CD4-positive, alpha-beta T cell treated with Interleukin-1 beta for 1 hour (primary cell): ENCODE measurements at places on chromosomes 2 and 18.

- DNase-seq = no peak
Measured at GRCh38 chr18:45373286-45373880, 241.9 kb upstream of the SLC14A2 start.

DNA sequence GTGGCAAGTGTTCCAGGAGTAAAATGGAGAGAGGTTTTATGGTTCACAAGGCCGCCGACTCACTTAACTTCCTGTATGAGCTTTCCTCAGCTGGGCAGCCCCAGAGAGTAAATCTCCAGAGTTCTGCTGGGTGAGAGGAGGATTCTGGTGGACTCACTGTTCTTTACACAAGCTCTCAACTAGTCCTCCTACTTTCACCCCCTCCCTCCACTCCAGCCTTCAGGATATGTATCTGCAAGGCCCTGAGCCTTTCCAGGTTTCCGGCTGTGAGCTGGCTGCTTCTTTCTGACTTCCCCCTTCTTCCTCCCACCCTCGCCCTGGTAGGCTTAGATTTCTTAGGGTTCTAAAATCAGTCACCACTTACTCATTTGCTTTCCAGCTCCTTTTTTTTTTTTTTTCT lies 34.0 kb downstream of the EML6 start:
- DNase-seq = no peak

GRCh38 chr18:6199777-6200176 lies 214.9 kb downstream of the L3MBTL4 start:
- DNase-seq = no peak

DNA sequence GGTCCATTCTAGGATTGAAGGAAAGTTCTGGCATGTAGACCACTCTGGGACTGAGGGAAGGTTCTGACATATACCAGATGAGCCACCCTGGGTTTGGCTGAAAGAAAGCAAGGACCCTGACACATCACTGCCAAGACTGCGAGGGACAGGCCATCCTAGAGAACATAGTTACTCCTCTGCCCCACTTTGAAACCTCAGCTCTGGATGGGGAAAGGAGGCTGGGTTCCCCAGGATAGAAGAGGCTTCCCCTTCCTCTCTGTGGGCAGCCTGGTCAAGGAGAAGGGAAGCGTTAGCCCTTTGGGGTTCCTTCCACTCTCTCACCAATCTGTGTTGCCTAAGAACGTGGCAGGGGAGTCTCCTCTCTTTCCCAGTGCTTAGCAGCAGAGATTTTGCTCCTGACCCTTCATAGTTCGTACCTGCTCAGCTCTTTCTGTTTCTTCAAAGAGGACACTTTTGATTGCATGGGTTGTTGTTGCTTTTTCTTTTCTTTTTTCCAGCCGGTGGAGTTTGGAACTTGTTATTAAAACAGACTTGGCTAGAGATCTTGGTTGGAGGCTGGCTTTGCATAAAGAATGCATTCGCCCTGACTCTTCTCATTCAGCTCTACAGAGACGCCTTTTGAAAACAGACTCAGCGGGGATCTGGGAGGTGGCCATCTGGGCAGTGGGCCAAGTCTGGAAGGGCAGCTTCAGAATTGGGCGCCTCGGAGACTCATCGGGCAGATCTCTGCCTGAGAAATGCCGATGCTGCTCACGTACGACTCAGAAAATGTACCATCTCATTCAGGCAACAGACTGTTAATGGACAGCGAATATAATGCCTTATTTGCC lies 166.1 kb downstream of the CLIP4 start:
- no peak for DNase-seq

GRCh38 chr2:98824256-98825019 lies 93.5 kb upstream of the MGAT4A start:
- DNase-seq = no peak

GRCh38 chr2:10340593-10340975 lies 37.9 kb downstream of the HPCAL1 start:
- DNase-seq = no peak

- DNase-seq = no peak
Measured at GRCh38 chr2:54289917-54290316, 33.9 kb upstream of the TSPYL6 start.

- DNase-seq = no peak
Measured at GRCh38 chr18:79123948-79124347, 54.8 kb downstream of the ATP9B start.

GRCh38 chr18:26480897-26481795 lies 67.2 kb downstream of the KCTD1 start:
- no peak for DNase-seq

DNA sequence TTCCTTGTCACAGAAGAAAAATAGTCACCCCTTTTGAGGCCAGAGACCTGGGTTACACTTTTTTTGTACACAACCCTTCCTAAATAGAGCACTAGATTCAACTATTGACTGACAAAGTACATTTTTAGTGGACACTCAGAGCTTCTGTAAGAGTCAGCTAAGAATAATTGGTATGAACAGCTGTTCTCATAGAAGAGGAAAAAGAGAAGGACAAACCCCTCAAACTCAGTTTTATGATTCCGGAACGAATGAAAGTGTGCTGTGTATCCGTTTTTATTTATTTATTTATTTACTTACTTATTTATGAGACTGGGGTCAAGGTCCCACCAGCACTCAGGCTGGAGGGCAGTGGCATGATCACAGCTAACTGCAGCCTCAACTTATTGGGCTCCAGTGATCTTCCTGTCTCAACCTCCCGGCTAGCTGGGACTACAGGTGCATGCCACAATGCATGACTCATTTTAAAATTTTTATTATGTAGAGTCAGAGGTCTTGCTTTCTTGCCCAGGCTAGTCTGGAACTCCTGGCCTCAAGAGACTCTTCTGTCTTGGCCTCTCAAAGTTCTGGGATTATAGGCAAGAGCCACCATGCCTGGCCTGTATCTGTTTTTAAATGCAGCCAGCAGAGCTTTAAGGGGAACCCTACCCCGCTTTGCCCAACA lies 36.0 kb upstream of the FZD5 start:
- no peak for DNase-seq

GRCh38 chr2:182064019-182064778 lies 78.5 kb downstream of the PPP1R1C start:
- DNase-seq = no peak

- DNase-seq = no peak
Measured at GRCh38 chr2:102233132-102233884, 46.5 kb downstream of the IL1RL2 start.

DNA sequence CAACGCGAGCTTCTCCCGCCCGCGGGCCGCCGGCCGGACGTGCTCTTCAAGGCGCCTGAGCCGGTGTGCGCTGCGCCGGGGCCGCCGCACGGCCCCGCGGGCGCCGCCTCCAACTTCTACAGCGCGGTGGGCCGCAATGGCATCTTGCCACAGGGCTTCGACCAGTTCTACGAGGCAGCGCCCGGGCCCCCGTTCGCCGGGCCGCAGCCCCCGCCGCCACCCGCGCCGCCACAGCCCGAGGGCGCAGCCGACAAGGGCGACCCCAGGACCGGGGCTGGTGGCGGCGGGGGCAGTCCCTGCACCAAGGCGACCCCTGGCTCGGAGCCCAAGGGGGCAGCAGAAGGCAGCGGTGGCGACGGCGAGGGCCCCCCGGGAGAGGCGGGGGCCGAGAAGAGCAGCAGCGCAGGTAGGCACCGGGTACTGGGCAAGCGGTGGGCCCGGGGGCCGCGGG lies 676 bp downstream of the HOXD11 start:
- no peak for DNase-seq

DNA sequence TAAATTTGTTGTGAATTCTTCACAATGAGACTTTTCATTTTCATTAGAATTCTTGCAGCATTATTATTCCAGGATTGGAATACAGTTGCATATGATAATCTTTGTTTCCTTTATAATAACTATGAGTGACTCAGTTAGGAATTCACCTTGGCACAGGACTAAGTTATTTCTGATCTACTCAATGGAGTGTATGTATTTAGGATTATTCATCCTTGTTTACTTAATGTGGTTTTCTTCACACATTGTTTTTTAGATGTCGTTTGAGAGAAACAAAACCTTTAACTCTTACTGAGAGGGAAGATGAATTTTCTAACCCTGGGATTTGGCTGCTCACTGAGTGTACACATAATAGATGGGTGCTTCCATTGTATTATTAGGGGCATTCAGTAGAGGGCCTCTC lies 970.1 kb downstream of the DPP10 start:
- no peak for DNase-seq

DNA sequence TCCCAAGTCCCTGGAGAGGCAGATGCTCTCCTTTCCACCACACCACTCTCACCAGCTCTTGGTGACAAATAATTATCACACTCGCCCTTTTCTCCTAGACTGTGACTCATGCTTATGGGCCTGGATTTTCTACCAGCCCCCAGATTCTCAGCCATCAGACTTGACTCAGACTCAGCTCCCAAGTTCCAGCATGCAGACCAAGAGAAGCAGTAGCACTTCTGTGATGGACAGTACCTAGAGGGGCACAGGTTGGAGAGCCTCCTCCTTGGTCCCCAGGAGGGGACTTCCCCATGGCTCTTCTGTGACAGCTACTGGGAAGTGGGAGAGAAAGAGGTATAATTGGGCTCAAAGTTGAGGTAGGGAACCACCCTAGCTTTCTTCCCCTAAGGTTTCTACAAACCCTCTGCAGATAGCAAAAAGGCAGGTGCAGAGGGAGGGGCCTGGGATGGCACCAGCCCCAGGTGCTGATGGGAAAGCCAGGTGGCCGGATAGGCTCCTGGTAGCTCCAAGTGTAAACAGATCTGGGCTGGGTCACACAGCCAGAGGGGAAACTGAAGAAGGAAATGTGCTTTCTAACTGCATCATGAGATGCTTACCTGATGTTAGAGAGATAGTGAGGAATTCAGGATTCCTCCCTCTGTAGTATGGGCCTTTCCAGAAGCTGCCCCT lies 4.1 kb downstream of the TCF23 start:
- DNase-seq = no peak
